ENCODE measurements at places on chromosomes 11 and 22.
A peak's percentile ranks its signal among the peaks of the same experiment; 100 is the strongest.

GRCh38 chr11:39174965-39175364 is 2284.5 kb downstream of the LRRC4C start:
- DNase-seq: no peak

DNA sequence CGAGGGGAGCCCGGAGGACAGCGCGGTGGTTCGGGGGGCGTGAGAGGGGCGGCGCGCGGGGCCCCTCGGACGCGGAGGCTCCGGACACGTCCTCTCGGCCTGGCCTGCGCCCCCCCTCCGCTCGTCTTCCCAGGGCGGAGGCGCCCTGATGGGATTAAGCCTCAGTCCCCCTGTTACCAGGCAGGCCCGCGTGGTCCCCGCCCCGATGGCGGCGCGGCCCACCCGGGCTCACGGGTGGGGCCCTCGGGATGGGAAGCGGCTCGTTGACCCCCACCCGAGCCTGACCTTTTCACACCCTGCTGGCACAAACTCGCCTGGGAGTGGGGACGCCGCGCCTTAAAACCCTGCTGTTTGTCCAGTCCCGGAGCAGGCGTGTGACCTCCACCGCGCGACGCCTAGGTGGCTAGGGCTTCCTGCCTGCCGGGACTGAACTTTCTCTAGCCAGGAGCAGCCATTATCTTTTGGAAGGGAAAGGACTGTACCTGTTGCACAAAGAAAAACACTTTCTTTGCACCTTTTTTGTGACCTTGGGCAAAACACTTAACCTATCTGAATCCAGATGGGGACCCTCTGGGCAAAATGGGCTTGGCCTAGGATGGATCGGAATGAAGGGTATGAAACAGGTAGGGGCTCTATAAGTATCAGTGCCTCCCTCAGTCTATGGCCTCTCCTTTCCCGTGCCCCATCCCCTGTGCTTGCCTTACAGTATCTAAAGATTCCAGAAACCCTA is 1.0 kb downstream of the KIAA1671 start:
- DNase-seq: no peak

DNA sequence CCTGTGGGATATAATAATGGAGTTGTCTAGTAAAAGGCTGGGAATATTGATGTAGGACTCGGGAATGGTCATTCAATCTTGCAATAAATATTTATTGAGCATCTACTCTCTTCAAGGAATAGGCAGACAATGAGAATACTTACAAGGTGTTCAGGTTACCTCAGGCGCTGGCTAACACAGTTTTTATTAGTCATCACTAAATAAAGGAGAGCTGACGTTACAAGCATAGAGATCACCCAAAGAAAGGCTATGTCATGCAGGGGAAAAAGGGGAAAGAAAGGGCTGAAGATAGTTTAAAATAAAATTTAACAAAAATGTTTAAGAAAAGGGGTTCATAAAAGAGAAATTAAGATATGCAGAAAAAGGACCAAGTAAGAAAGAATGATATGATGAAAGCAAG is 15.8 kb upstream of the CTSC start:
- DNase-seq: no peak

- peak; percentile 10 for DNase-seq
Measured at GRCh38 chr11:72483412-72484186, 49.3 kb upstream of the CLPB start.

DNA sequence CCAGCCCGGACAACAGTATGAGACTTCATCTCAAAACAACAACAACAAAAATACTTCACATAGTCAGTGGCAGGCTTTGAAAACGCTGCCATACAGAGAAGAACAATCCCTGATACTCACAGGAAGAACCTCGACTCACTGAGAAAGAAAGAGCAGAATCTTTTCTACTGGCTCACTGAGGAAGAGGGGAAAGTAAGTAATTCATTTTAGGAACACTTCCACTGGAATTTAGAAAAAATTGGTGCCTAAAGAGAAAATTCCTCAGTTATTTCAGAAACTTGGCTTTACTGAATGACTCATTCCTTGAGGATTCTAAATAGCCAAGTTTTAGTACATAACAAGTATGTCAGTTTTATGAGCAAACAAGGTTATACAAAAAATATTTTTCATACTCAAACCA is 12.3 kb downstream of the NARS2 start:
- DNase-seq: no peak

- peak; percentile 20 for DNase-seq
Measured at GRCh38 chr11:113663567-113663966, 42.5 kb downstream of the TMPRSS5 start.

DNA sequence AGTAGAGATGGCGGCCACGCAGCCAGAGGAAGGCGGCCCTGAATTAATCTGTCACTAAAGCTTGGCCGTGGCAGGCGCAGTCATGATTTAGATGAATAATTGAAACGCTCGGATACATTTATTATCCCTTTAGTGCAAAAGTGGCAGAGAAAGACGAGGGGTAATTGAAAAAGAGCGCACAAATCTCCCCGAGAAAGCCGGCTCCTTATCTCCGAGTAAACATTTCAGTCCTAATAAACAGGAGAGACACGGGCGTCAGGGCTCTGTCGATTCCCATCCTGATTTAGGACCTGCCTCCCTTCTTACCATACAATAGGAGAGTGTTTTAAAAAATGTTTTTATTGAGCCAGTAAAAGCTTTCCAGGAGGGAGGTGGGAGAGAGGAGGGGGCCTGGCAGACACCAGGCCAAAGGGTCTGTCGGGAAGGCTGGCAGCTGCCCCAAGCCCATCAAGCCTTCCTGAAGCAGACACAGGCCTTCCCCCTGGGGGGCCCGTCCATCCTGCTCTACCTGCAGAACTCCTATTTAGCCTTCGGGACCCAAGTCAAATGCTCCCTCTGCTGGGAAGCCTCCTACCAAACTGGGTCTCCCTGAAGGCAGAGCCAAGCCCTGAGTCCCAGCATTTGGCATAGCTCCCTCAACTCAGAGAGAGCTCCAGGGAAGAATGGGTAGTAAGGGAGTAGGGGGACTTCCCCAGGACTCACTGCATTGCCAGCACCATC is 22.8 kb downstream of the OTUB1 start:
- DNase-seq: no peak

GRCh38 chr11:44570411-44571155 is 5.1 kb downstream of the CD82 start:
- DNase-seq: no peak

- peak; percentile 36 for DNase-seq
Measured at GRCh38 chr22:39209756-39210155, 35.0 kb downstream of the PDGFB start.

DNA sequence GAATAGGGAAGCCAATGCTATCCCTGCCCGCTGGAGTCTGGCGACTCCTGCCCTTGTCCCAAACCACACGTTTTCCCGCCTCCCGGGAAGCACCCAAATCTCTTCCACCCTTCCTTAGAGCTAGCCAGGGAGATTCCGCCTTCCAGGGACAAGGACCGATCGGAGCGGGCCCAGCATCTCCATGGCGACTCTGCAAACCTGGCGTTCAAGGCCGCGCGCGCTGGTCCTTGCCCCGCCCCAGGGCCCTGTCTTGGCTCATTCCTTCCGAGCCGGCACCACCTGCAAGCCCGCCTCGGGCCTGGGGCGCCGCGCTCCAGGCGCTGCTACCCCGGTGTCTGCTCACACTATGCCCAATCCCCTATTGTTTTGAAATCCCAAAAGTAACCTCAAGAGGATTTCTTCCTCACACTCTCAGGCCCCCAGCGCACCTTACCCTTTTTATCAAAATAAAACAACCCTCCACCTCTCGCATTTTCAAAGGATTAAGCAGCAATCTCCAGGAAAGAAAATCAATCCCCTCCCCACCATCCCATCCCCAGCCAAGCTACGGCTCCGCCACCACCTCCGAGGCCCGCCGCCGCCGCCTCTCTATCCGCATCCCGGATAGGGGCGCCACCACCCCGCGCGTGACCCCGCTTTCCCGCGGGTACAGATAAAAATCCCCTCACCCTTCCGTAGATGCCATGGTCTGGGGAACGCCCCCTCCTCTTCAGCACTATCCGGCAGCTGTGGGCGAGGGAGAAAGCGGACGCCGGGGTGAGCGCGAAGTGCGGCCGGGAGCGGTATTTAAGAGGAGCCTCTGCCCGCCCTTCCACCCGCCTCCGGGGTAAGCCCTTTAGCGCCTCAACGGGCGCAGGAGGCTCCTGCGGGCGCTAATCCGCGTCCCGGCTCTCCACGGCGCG is 825 bp downstream of the SLC1A2 start:
- DNase-seq: no peak

DNA sequence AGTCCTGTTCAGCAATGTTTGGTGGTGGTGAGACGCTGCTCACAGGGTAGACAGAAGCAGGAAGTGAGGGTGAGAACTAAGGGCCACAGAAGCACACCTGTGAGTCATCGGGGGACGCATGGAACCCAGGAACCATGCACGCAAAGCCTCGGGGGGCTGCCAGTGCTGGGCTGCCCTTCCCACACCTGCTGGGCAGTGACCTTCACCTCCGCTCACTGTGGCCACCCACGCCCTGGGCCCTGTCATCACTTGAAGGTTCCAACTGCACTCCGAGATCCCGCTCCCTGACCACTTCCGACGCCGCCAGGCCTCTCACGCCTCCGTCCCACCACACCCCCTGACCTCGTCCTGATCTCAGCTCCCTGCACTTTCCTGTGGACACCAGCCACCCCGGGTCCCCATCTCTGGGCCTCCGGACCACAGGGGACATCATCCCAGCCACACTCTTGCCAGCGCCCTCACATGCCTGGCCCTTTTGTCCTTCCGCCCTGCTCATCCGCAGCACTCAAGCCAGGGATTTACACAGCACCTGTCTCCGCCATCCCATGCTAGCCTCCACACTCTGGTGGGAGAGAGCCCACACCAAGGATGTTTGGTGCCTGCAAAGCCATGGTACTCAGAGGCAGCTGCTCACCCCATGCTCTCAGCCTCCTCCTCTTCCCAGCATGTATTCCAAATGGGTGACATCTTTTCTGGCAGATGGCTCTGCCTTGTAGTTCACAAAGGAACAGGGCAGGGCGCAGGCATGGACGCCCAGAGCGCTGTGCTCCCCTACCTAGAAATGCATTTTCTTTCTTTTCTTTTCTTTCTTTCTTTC is 23.1 kb upstream of the ATXN10 start:
- peak; percentile 50 for DNase-seq

- DNase-seq: no peak
Measured at GRCh38 chr11:133893381-133893780, 48.1 kb upstream of the SPATA19 start.

- DNase-seq: peak; percentile 16
Measured at GRCh38 chr22:30305519-30305905, 16.2 kb upstream of the CASTOR1 start.

- no peak for DNase-seq
Measured at GRCh38 chr11:217704-218103, 10.2 kb downstream of the RIC8A start.

GRCh38 chr22:40366068-40366467 is 4.3 kb upstream of the SGSM3 start:
- DNase-seq: no peak

GRCh38 chr11:130151196-130151595 is 8.4 kb upstream of the ST14 start:
- no peak for DNase-seq

Measured in SW480 (cell line).